ENCODE measurements at places on chromosomes 1 and 21.
A peak's percentile ranks its signal among the peaks of the same experiment; 100 is the strongest.

DNA sequence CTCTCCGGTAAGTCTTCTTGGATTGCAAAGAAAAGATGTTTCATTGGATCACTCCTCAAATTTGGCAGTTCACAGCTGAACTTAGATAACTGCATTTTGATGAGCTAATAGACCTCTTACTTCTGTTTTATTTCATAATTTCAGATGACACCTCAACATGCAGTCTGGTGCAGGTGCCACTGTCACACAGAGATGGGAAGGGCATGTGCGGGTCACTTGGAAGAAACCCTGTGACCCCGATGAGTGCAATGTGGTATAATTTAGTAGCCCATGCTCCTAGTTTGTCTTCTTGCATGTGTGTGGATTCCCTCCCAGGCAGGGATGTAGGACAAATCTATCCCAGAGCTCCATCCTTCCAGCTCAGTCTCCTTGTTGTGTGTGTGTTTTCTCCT lies 481 bp upstream of the SLAMF1 start:
- DNase-seq: no peak

DNA sequence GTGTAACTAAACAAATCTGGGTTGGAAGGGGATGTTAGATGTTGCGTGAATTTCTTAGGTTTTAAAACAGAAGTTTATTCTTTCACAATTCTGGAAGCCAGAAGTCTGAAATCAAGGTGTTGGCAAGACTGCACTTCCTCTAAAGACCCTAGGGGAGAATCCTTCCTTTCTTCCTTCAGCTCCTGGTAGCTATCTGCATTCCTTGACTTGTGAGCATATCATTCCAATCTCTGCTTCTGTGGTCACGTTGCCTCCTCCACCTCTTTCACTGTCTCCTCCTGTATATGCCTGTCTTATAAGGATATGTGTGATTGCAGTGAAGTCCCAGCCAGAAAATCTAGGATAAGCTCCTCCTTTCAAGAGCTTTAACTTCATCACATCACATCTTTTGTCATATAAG lies 7.7 kb downstream of the CHRM3 start:
- DNase-seq: no peak

GRCh38 chr1:162080472-162081015 lies 11.1 kb downstream of the NOS1AP start:
- no peak for DNase-seq

- no peak for DNase-seq
Observed at GRCh38 chr1:19658186-19658585, 6.5 kb upstream of the HTR6 start.

- no peak for DNase-seq
Observed at GRCh38 chr1:159831412-159832141, 4.9 kb downstream of the SLAMF8 start.

GRCh38 chr1:160951443-160952128 lies 3.0 kb downstream of the ITLN2 start:
- DNase-seq: peak; percentile 17

- DNase-seq: no peak
Observed at GRCh38 chr1:177163844-177164379, 600 bp downstream of the ASTN1 start.

GRCh38 chr1:178146436-178146835 lies 52.5 kb downstream of the RASAL2 start:
- no peak for DNase-seq

GRCh38 chr1:245156041-245156735 lies 1.4 kb downstream of the KIF26B start:
- DNase-seq: peak; percentile 80

All from fibroblast of skin of right quadriceps (primary cell).